ENCODE measurements at places on chromosomes 1 and 21.

- DNase-seq, result no peak
These were observed 423.8 kb upstream of the CXADR start for GRCh38 chr21:17089091-17089491.

DNA sequence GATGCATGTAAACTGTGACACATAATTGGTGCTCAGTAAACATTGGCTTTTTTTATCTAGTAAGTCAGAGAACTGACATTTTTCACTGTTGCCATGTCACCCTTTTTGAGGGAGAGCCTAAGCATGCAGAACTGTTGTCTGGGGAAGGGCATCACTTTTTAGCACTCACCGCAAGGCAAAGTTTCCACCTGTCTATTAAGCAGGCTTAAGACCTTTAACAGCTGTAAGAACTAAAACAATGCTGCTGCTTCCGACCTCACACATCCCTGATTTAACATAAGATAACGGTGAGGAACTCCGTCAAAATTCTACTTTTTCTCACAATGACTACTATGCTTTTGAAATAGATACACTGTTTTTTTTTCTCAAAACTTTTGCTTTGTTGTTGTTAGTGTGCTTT lies 554.8 kb downstream of the NUF2 start:
- DNase-seq, result no peak

- no peak for DNase-seq
These were observed 12.7 kb upstream of the MX2 start for GRCh38 chr21:41349126-41349525.

- DNase-seq, result no peak
These were observed 46.8 kb upstream of the DIPK1A start for GRCh38 chr1:93007941-93008577.

- no peak for DNase-seq
These were observed 32.9 kb upstream of the RASAL2 start for GRCh38 chr1:178060789-178061556.

DNA sequence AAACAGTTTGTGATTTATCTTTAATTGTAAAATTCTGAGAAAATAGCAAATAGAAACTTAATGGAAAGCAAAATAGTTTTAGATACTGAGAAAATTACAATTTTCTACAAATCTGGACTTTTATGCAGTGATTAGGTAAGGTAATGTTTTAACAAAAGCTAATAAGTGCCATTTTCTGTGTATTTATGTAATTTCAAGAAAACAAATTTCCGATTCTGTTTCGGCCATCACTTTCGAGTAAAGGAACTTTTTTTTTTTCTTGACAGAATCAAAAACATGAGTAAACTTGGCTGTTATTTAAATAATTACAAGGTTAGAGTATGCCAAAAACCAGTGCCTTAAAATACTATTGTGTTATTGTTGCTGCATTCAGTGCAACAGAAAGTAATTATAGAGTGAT lies 280.4 kb upstream of the C1orf105 start:
- DNase-seq, result no peak

- DNase-seq, result no peak
These were observed 11.0 kb upstream of the ZNF669 start for GRCh38 chr1:247115141-247115510.

DNA sequence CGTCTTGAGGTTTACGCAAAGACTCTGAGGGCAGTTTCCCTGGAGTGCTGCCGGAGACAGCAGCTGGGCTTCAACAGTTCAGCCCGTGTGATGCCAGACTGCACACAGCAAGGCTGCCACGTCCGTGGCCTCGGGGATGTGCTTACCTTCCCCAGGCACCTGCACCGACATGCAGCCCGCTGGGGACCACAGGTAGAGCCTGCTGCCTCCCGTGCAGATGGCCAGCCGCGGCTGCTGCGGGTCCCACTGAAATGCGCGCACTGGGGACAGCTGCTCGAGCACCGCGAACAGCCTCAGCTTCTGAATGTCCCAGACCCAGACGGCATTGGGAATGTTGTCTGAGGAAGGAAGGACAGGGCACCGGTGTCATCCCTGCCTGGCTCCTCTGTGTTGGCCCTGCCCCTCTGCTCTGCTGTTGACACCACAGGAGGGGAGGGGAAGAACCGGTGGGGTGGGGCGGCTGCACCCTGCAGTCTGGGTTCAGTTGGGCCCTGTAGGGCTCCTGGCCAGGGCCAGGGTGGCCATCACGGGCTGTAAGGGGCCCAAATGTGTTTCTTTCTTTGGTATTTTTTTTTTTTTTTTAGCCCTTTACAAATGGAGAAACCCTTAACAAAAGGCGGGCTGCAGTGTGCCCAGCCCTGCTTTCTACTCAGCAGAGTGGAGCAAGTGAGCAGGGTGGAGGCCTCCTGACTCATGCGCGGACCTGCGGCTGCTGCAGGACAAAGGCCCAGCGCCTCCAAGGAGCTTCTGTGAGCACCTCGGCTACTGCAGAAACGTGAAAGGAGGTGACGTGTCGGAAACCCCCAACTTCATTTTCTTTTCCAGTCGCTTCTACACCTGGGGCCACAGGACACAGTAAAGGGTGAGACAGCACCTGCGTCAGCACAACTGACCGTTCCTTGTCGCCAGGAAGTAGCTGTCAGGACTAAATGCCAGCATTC lies 6.8 kb downstream of the TPRG1L start:
- no peak for DNase-seq

DNA sequence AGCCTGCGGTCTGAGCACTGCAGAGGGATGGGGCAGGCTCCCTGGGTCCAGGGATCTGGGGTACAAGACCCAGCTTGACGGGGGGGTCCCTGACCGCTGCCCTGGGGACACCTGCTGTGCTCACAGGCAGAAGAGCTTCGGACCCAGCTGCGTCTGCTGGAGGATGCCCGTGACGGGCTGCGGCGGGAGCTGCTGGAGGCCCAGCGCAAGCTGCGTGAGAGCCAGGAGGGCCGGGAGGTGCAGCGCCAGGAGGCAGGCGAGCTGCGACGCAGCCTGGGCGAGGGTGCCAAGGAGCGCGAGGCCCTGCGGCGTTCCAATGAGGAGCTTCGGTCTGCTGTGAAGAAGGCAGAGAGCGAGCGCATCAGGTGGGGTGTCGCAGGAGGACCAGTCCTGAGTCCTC lies 25.2 kb downstream of the MFAP2 start:
- DNase-seq, result no peak

- DNase-seq, result no peak
These were observed 8.0 kb upstream of the BARHL2 start for GRCh38 chr1:90724926-90725656.

DNA sequence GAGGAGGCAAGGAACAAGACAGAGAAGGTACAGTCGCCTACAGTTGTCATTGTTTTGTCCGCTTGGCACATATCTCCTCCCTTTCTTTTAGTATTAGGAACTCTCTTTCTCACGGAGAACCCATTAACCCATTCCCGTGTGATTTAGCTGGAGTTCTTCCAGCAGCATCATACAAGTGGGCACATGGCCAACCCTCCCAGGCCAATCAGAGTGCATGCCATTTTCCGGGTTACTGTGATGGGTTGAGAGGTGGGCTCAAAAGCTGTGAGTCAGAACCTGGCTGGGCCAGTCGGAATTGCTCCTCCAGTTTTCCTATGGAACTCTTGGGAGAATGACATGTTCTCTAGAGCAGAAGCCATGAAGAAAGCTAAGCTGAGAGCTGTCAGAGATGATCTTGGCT lies 83.1 kb upstream of the SOD1 start:
- no peak for DNase-seq

- DNase-seq, result no peak
These were observed 3.0 kb downstream of the ARTN start for GRCh38 chr1:43936431-43937151.

DNA sequence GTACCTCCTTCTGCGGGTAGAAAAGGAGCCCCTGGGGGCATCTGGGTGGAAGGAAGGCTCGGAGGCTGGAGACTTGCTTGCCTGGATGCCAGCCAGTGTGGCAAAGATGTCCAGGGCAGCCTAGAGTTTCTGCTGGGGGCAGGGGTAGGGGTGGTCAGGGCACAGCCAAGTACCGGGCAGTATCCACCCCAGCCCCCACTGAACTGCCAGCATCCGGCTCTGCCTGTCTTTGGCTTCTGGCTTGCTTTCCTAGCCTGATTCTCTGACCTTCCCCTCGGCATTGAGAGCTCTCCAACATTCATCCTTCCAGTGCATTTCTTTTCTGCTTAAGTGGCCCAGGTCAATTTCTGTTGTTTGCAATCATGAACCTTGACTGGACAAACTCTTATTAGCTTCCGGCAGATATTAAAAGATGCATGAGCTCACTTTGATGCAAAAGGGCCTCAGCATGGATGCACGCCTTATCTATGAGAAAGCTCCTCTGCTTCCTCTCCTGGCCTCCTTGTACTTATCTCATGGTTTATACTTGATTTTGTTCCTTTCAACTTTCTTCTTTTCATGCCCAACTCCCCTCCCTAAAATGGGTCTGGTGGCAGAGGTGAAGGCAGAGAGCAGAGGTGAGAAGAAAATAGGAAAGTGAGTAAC lies 116.9 kb downstream of the HLCS start:
- DNase-seq, result no peak

GRCh38 chr1:40379785-40380452 lies 6.4 kb downstream of the SMAP2 start:
- no peak for DNase-seq

DNA sequence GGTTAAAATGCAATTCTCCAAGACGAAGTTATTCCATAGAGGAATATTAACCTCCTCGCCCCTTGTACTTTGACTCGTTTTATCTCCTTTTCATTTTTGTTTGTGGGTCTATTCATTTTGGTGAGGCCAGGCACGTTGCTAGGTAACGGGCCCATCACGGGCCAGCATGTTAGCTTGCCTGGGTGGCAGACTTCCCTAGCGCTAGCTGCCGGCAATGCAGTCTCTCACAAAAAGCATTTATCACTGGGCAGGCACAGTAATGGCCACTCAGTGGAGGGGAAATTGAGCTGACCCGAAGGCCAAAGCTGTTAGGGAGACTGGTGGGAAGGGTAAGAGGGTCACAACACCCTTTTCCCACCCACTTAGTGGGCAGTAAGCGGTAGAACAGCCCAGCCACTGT lies 234.4 kb upstream of the FOXD3 start:
- DNase-seq, result no peak

DNA sequence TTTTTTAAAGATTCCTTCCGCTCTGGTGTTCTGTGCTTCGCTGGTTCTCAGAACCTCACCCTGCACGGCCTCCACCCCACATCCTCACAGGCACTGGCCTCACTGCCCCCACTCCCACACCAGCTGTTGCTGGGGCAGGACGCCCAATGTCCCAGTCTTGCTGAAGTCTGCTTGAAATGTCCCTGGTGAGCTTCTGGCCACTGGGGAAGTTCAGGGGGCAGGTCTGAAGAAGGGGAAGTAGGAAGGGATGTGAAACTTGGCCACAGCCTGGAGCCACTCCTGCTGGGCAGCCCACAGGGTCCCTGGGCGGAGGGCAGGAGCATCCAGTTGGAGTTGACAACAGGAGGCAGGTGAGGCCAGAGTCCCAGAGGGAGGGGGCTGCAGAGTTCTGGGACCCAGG lies at the start of gene C1QA:
Gene C1QA (plus strand): TSS at position 276 of the 400 bp plus-strand sequence. CDS start 989 bp downstream, outside the sequence.
- DNase-seq, result no peak

- no peak for DNase-seq
These were observed 10.5 kb downstream of the KIAA1614 start for GRCh38 chr1:180923021-180923841.

DNA sequence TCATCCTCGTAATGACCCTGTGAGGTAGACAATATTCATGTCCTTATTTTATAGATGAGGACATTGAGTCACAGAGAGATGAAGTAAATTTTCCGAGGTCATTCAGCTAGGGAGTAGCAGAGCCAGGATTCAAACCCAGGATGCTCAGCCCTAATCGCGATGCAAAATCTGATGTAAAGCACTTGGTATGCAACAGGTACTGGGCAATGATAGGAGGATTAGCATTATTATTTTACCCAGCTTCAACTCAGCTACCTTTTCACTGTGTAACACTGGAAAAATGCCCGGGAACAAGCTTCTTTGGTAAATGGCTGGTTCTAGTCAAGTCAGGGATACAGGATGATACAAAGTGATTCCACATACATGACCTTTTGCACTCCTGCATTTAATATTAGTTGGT lies 88.7 kb downstream of the ATP1A1 start:
- no peak for DNase-seq

DNA sequence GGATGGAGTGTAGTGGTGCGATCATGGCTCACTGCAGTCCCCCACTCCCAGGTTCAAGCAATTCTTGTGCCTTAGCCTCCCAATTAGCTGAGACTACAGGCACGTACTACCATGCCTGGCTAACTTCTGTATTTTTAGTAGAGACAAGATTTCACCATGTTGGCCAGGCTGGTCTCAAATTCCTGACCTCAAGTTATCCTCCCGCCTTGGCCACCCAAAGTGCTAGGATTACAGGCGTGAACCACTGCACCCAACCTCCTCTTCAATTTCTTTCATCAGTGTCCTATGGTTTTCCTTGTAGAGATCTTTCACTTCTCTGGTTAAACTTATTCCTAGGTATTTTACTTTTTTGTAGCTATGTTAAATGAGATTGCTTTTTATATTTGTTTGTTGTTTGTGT lies 10.7 kb upstream of the MAST2 start:
- no peak for DNase-seq

DNA sequence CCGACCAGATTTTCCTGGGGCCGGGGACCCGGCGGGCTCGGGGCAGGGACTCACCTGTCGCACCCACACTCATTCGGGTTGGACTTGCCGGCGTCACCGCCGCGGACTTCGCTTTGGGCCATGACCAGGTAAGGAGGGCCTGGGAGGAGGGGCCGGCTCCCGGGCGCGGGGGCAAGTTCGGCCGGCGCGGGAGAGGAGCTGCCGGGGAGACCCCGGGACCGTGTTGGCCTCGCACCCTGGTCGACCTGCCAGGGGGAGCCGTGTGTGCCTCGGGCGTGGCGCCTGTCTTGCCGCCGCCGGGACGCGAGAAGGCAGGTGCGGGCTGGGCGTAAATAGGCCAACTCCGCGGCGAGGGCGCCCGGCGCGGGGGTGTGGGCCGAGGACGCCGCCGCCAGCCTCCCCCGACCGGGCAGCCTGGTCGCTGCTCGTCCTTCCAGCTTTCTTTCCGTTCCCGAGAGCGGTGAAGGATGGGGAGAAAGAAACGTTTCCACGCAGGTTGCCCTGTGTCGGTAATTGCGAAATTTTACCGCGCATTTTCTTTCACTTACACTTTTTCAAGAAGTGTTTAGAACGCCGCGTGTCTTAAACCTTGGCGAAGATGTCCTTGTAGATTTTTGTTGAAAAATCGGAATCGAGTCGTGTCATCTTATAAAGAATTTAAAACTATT lies 558 bp downstream of the USP1 start:
- no peak for DNase-seq

GRCh38 chr1:173360487-173361063 lies 116.6 kb upstream of the PRDX6 start:
- no peak for DNase-seq

DNA sequence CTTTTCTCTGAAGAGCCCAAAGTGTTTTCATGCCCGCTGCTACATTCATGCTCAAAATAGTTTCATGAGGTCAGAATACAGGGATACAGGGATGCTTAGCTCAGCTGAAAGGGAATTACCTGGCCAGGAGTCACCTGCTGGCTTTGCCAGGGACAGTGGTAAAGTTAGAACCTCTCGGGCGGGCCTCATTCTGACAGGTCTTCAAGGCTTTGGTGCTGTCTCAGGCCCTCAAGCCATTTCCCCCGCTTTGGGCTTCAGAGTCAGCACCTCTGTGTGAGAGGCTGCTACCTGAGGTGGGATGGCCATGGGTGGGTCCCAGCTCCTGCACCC lies 5.5 kb downstream of the RASSF5 start:
- no peak for DNase-seq

All from GM19239 (cell line).